Activated naive CD8-positive, alpha-beta T cell treated with anti-CD3 and anti-CD28 coated beads, Interleukin-2, amount 50 U/mL, for 24 hours (primary cell): ENCODE measurements at places on chromosomes 7 and 10.

GRCh38 chr10:71293446-71294084 lies 25.5 kb upstream of the SLC29A3 start:
- DNase-seq = no peak

DNA sequence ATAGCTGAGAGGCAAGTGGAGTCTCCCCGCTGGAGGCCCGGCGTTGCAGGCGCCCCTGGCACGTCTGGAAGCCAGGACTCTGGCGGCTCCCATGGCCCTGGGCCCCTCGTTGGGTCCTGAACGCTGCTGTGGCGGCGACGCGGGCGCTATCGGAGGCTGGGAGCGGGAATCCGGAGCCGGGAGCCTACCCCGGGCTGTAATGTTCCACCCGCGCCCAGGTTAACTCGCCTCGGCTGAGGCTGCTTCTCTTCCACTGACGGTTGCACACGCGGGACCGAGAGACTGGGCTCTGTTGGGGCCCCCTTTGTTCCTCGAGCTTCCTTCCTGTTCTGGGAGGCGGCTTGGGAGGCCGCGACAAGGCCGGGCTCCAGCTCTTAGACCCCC lies 1.3 kb upstream of the HOXA5 start:
- DNase-seq = no peak

- peak; percentile 38 for DNase-seq
These were observed 16.9 kb downstream of the TCAF1 start for GRCh38 chr7:143884969-143885559.

- no peak for DNase-seq
These were observed 76.6 kb downstream of the RBM33 start for GRCh38 chr7:155721056-155721455.

GRCh38 chr10:76301211-76301610 lies 869.8 kb downstream of the LRMDA start:
- no peak for DNase-seq

DNA sequence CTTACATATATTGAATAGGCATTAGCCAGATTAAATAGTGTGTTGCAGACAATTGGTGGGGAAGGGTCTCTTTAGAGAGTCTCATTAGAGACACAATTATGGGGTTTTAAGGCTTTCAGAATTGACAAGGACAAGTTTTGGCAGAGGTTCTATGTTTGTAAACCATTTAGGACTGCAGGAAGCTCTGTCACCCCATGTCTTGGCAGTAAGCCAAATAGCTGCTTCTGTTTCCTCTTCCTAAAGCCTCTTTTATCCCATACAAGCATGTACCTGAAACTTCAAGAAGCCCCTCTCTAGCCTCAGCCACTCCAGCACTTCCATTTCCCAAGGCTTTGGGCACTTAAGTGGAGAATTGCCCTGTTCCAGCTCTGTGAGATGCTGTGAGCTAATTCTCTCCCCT lies 21.8 kb upstream of the LRRC4 start:
- DNase-seq = no peak

GRCh38 chr7:153433223-153433622 lies 619.0 kb upstream of the DPP6 start:
- DNase-seq = no peak

DNA sequence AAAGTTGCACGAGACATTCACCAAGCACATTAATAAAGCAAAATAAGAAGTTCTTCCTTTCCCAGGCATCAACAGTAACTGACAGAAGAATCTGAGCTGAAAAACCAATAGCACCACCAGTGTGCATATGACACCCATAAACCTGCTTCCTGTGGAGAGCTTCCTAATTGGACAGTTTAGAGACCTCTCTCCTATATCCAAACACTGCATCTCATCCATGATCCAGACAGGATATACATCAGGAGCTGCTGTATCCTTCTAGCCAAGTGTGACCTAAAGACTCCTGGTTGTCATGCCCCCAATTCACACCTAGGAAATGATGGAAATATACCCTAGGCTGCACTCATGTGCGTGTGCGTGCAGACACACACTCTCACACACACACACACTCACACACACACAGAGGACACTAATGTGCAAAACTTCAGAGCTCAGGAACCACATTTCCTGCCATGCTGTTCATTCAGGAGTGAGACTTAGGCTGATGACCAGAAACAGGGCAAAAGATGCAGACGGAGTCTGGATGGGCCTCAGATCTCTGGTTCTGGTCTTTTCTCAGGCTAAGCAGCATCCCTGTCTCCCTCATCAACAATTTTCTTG lies 58.0 kb downstream of the MAP3K8 start:
- DNase-seq = no peak

- DNase-seq = no peak
These were observed 4.7 kb upstream of the ABLIM1 start for GRCh38 chr10:114662646-114663217.

DNA sequence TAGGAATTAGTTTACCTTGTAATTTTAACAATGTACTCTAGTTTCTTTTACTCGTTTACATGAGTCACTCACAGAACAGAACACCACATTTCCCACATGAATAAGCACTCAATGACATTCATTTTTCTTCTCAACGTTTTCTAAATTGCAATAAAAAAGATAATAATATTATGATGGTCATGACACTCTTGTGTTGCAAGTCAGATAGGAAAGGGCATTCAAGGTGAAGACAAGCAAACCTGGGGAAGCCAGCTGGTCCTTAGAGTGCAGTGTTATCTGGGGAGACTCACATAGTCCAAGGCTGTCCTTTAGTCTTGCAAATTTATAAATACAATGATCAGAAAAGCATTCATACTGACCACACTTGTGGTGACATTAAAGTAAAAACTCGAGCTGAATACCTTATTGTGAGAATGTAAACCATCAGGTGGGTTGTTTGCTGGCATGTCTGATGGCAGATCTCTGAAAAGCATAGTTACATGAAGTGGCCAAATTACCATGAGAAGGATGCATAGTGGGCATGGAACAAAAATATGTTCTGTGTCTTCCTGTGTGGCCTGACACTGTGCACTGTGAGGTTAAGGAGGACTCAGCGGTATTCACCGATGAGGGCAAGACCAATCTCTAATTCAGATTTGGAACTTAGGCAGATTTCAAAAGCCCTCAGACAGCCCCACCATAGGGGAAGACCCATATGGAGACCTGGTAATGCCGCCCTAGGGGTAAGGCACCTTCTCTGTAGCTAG lies 158.9 kb upstream of the ASAH2 start:
- no peak for DNase-seq

- DNase-seq = no peak
These were observed 212.5 kb upstream of the SH2B2 start for GRCh38 chr7:102073931-102074880.

GRCh38 chr7:139125657-139126056 lies 16.1 kb upstream of the ZC3HAV1 start:
- DNase-seq = no peak

DNA sequence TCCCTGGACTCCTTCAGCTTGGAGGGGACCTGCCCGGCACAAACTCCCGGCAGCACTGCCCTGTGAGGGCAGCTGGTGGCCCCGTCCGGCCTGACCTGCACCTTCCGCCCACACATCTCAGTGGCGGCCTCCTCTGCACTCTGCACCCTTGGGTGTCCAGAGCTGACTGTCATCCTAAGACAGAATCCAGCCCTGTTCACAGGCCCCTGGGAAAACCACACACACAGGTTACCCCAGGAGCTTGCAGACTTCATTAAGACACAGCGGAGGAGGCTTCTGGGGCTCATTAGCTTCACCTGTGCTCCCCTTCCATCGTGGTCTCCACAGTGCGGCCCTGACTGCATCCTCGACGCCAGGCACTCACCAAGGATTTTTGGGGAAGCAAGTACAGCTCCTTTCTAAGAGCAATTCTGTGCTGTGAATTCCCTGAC lies 51.5 kb upstream of the SHH start:
- DNase-seq = no peak

GRCh38 chr7:2918406-2918805 lies 74.3 kb upstream of the GNA12 start:
- no peak for DNase-seq

- no peak for DNase-seq
These were observed 131.4 kb downstream of the VPS41 start for GRCh38 chr7:38777609-38778008.

DNA sequence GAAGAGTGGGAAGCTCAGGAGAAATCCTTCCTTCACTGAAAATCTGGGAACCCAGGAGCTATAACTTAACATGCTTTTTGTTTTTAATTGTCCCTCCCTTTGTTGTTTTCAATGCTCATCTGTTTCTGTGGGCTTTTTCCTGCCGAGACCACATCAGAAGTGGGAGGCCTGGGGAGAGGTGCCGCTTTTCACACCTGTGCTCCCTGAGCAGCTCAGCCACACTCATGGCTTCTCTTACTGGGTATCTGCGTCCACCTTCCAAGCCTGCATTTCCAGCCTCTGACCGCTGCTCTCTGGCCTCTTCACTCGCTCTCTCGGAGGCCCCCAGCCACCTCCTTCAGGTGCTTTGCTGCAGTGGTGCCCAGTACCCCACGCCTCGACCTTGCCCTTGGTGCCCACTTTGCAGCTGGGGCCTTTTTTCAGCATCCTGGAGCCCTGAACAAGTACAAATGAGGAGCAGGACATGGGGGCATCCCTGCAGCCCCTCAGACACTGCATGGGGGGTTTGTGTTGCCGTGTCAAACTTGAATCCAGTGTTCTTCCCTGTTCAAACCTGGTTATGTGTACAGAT lies 9.9 kb downstream of the C7orf57 start:
- DNase-seq = no peak

DNA sequence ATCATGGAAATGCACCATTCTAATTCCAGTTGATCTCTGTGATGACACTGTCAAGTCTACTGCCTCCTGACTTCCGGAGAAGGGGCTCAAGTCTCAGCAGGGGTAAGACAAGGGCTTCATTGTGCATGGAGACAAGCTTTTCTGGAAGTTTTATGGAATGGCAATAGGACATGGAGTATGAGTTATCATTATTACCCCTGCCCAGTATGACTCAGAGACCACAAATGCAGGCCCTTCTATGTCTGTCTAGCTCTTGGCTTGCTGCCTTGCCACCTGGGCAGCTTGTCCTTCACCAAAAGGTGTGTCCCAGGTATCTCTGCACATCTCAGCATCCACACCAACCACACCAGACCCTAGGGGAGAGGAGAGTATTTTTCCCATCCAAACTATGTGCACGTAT lies 34.9 kb upstream of the KIAA1217 start:
- DNase-seq = no peak

- DNase-seq = no peak
These were observed 365.2 kb downstream of the HGF start for GRCh38 chr7:81404669-81405068.

- no peak for DNase-seq
These were observed 34.4 kb upstream of the GRM8 start for GRCh38 chr7:127287133-127287532.

DNA sequence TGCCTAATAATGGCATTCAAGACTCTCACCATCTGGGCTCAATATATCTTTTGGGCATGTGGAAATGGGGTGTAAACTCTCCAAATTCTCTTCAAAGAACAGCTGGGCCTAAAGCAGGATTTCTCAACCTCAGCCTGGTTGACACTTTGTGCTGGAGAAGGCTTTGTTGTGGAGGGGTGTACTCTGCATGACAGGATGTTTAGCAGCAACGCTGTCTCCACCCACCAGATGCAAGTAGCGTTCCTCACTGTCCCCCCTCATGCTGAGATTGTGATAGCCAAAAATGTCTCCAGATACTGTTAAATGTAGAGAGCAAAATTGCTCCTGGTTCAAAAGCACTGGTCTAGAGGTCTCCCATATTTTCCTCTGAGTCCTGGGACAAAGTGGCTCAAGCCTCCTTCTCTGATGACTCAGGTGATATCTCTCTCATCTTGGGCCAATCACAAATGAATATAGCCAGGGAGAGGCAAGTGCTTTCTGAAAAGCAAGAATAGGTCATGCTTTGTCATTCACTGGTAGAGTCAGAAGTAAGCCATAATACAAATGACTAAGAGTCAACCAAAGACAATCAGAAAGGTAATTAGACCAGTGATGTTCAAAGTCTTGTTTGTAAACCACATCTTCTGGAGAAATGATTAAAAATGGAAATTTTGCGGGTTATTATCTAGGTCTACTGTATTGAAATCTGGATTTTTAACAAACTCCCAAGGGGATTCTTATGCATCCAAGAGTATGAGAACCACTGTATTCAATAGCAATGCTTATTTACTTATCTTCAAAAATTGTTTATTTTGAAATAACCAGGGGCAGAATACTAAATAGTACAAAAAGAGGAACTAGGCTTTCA lies 330.8 kb downstream of the PTEN start:
- peak; percentile 12 for DNase-seq

DNA sequence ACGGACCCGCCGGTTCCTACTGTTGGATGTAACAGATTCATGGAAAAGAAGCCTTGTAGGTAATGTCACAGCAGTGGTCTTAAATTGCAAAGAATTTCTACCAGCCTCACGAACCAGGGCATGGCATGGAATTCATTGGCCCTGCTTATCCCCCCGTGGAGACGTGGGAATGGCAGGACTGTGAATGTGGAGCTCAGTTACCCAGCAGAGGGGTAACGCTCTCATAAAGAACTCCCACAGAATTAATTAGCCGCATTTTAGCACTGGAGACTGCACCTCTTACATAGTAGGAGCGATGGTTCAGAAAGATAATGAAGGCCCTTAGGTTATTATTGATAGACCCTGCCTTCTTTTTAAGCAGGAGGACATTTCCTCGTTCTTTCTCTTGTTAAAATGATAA lies 715.4 kb downstream of the AUTS2 start:
- no peak for DNase-seq

GRCh38 chr10:5648494-5649457 lies 17.6 kb downstream of the ASB13 start:
- no peak for DNase-seq

DNA sequence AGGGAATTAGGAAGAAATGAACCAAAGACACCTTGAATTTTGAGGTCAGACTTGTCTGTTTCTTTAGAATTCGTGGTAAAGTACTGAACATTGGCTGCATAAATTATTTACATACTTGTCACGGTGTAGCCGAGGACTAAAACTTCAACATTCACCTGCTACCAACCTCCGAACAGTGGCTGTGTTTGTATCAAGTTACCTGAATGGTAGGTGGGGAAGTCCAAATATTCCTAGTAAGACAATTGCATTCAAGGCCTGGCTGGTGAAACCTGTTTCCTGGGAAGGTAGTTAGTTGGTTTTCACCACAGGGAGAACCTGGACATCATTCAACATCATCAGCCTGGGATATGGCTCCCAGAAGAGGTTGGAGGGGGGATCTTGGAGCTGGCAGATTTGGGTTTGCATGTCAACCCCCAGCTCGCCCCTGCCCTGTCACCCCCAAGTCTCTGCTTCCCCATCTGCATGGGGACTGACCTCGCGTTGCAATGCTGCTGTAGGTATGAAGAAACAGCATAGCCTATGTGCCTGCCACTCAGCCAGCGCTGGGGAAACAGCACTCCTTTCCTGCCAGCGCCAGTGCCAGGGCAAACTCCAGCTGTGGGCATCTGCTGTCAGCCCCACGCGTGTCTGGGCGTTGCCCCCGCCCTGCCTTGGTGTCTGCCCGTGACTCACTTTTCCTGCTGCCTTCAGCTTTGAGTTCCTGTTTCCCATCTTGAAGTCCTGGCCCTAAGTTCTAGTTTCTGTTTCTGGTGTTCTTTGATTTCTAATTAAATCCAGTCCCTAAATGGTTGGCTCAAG lies 12.7 kb upstream of the LARP4B start:
- DNase-seq = peak; percentile 42

DNA sequence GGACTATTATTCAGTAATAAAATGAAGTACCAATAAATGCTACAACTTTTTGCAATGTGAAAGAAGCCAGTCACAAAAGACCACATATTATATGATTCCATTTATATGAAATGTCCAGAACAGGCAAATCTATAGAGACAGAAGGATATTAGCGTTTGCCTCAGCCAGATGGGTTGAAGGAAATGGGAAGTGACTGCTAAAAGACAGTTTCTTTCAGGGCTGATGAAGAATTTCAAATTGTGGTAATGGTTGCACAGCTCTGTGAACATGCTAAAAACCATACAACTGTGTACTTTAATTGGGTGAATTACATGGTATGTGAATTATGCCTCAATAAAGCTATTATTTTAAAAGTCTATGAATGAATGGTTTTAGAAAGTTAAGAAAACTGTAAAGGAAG lies 23.9 kb upstream of the REEP3 start:
- DNase-seq = no peak
